ENCODE measurements at places on chromosomes 12 and 14.

- DNase-seq = no peak
Observed at GRCh38 chr14:105067140-105067968, 2.1 kb upstream of the GPR132 start.

DNA sequence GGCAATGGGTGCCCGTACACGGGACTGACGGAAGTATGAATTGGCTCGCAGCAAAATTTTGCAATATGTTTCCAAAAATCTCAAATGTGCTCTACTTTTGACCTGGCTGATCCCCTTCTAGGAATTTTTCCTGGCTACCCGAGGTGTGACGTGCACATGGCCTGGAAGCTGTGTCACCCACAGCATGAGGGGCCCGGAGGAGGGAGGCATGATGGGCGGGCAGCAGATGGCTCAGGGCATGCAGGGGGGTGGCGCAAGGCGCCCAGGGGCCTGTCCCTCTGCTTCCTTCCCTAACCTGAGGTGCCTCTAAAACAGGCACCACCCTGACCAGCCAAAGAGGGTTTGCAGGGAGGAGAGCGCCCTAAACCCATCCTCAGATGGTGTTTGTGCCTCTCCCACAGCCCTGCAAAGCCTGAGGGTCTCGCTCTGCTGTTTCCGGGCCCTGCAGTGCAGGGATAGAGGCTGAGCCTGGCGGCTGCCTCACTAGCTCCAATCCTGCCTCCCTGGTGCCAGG is 6.7 kb downstream of the GPR132 start:
- DNase-seq = no peak

DNA sequence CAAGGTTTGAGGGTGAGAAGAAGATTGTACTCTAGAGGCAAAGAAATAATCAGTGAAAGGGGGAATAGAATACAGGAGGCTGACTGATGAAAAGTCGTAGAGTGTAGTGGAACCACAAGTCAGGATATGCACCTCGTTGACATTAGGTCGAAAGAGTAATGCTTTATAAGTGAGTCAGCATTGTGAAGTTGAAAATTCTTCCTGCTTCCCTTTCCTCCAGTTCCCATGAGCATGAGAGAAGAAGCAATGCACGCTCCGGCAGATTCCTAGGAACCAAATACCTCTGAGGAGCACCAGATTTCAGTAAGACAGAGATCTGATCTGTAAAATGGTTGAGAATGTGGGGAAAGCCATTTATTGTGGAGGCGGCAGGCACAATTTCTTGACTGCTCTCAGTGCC is 16.5 kb downstream of the CCER1 start:
- no peak for DNase-seq

DNA sequence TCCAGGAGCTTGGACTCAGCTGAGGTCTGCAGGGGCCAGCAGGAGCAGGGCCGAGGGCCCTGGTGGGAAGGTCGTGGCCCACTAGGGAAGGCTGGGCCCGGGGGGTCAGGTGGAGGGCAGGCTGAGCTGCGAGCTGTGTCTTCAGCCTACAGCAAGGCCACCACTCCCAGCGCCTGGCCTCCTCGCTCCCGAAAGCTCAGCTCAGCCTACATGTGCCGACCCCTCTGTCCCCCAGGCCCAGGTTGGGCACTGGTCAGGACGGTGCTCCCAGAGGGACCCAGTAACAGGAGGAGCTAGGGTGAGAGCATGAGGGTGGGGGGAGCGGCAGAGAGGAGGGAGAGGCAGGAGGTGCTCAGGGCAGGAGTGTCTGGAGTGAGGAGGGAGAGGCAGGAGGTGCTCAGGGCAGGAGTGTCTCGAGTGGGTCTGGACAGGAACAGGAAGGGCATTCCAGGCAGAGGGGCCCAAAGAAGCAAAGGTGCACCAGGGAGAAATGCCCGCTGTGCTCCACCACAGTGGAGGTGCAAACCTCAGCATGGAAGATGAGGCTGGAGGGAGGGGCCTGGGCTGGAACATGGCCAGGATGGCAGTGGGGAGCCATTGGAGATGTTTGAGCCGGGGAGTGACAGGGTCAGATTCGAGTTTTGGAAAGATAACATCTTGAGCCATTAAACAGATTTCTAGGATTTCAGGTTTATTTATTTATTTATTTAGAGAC is 29.1 kb upstream of the GPR132 start:
- DNase-seq = no peak

DNA sequence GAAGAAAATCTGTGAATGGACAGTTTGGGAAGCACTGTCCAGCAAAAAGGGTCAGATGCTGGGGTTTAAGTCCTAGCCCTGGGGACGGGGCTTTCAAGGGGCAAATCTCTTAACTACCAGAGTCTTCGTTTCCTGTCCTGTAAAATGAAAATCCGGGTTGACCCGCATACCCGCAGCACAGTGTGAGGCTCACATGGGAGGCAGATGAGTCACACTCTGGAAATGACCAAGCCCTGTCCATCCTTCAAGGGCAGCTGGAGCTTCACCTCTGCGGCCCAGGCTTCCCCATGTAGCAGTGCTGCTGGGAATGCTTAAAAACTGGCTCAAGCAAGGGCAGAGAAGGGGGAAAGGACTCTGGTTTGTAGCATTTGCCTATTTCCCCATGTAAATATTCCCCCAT is 19.0 kb downstream of the FAM181A start:
- no peak for DNase-seq

DNA sequence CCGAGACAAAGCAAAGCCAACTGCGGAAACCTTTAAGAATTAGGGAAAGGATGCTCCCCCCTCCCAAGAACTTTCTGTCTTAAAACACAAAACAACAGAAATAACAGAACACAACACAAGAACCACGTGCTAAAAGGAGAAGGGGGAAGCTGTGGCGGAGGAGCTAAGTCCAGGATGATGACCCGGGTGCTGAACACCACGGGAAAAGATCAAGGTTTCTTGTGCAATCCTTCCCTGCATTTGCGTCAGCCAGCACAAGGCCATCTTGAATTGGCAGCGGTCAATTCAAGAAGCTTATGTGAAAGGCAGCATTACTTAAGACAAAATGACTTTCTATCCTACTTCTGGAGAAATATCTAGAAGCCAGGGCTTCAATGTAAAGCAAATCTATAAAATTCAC is 11.0 kb upstream of the CREBL2 start:
- DNase-seq = no peak

GRCh38 chr12:25785134-25785533 is 173.3 kb upstream of the RASSF8 start:
- DNase-seq = no peak

DNA sequence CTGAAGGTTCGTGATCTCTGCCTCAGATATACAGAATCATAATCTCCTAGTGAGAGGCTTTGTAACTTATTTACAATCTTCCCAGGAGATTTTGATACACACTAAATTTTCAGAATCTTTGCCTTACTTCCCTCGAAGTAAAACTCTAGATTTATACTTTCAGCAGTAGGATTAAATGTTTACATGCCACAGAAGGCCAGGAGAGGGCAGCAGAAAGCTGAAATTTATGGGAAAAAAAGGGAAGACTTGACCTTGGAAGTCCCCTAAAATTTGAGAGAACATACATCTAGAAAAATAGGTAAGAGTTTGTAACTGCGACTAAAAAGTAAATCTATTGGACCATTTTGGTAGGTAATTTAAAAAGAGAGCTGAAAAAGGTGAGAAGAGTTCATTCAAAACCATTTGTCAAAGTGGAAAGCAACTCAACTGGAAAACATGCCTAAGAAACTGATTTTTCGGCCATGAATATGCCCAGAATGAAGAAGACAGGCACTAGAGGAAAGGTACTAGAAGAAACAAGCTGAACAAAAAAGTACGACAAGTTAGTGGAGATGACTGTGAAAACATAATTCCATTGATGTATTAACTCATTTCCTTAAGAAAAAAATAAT is 242.0 kb upstream of the MDGA2 start:
- no peak for DNase-seq

DNA sequence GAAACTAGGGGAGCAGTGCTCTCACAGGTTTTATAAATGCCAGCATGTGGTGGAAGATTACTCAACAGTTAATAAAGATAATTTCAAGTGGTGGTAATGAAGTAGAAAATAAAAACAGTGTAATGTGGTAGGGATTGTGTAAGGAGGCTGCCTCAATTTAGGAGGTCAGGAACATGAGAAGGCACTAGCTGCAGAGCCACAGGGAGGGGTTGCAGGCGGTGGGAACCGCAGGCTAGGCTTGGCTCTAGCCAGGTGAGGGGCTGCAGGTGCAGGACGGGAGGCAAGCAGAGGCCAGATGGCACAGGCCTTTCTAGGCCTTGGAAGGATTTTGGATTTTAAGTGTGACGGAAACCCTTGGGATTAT is 768 bp downstream of the METTL25 start:
- DNase-seq = no peak

DNA sequence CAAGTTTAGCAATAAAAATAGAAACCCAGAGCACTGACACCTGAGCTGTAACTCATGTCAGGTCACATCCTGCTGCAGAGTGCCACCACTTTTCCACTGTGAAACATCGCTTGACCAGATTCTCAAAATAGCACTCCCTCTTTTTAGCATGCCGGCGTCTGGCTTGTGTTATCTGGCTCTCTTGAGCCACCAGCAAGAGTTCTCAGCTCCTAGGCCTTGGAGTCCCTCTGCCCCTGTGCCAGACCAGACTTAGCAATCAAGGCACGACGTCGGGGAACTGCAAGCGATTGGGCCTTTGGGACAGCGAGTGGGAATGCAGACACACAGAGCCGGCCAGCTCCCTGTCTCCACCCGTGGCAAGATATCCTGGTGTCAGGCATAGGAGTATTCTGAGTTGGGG is 52.5 kb downstream of the SPIC start:
- no peak for DNase-seq

GRCh38 chr14:100572543-100572942 is 14.7 kb downstream of the BEGAIN start:
- no peak for DNase-seq

GRCh38 chr12:41034686-41035085 is 153.4 kb upstream of the PDZRN4 start:
- no peak for DNase-seq

DNA sequence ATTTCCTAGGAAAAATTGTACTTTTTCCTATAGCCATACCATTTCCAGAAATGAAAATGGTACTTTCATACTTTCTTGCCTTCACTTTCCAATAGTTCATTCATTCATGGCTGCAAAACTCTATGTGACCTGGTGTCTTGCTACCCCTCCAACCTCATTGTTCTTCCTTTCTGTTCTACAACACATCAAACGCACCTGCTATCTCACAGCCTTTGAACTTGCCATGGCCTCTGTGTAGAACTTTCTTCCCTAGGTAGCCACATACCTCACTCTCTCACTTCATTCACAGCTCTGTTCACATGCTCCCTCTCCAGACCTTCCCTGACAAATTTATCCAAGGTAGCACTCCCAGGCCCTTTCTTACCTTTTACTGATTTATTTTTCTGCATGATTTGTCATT is 149.2 kb downstream of the DUSP6 start:
- no peak for DNase-seq

- DNase-seq = no peak
Observed at GRCh38 chr12:69648476-69648875, 37.8 kb upstream of the LRRC10 start.
